ENCODE measurements at places on chromosomes 12 and 14.
A peak's percentile ranks its signal among the peaks of the same experiment; 100 is the strongest.

DNA sequence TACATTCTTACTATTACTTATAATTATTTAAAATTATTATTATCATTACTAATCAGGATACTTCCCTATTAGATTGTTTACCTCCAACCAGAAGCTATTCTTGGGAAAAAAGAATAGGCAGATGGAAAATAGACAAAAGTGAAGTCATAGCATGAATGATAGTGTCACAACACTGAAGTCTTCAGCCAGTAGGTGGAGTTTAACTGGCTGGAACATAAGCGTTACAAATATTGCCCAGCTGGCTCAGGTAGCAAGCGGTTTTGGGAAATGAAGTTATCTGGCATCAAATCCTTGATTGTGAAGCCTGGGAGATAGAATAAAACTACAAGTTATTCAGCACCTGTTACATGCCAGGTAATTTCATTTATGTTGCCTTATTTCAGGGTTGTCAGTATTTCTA lies 762.9 kb downstream of the C12orf50 start:
- peak; percentile 16 for DNase-seq

DNA sequence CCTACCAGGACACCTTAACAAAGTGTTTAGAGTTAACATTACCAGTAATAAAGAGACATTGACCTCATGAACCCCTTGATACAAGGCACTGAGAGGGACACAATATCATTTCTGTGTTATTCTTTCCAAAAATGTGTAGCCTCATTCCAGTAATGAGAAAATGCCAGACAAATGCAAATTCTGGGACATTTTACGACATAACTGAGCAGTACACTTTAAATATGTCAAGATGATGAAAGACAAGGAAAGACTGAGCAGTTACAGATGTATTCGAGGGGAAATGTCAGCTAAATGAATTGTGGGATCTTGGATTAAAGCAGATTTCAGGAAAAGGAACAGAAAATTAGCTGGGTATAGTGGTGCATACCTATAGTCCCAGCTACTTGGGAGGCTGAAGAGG lies 255.6 kb downstream of the ERC1 start:
- no peak for DNase-seq

DNA sequence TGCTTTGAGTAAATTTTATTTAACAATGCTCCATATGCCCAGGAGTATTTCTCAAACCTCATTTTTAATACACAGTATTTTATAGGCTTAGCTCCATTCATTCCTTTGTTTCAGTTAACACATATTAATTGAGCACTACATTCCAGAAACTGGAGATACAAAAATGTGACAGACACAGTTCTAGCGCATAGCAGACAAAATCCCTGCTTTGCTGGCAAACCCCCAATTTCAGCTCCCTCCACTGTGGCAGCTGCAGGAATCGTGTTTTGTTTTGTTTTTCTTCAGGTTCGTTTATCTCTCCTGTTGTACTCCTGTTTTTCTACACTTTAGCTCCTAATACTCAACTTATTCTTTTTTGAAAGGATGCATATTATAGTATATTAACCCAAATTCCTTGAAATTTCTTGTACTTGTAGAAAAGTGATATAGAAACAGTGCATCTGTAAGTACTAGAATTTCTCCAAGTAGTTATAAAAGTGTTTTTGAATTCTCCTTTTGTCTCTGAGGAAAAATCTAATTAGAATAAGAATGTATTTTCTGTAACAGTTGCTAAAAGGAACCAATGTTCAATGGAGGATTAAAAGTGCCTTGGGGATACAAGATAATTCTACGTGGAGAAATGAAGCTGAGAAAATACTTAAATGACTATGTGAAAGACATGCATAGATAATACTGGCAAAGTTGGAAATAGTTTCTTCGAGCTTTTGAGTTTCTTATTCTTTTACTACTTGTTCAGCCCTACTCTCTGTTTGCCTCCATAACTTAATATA lies 6.4 kb upstream of the RAB21 start:
- DNase-seq = no peak

DNA sequence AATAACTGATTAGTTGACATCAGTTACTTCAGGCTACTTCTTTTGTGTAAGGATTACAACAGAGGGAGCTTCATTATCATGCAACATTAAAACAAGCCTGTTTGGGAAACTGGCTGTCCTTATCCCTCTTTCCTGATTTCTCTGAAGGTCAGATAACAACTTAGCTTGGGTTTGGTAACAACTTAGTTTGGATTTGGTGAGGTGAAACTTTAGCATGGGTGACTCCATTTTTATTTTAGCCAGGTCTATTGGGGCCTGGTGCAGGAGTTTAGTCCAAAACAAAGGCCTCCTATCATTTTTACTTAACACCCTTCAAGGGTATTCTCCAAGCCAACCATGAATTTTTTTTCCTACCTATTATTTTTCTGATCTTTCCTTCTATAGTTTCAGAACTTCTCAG lies 1.1 kb upstream of the ZFYVE1 start:
- DNase-seq = no peak

GRCh38 chr12:89783359-89784060 lies 74.9 kb upstream of the ATP2B1 start:
- DNase-seq = no peak

- no peak for DNase-seq
Observed at GRCh38 chr12:65962921-65963861, 138.9 kb downstream of the HMGA2 start.

- DNase-seq = no peak
Observed at GRCh38 chr12:104902125-104902524, 56.0 kb downstream of the SLC41A2 start.

DNA sequence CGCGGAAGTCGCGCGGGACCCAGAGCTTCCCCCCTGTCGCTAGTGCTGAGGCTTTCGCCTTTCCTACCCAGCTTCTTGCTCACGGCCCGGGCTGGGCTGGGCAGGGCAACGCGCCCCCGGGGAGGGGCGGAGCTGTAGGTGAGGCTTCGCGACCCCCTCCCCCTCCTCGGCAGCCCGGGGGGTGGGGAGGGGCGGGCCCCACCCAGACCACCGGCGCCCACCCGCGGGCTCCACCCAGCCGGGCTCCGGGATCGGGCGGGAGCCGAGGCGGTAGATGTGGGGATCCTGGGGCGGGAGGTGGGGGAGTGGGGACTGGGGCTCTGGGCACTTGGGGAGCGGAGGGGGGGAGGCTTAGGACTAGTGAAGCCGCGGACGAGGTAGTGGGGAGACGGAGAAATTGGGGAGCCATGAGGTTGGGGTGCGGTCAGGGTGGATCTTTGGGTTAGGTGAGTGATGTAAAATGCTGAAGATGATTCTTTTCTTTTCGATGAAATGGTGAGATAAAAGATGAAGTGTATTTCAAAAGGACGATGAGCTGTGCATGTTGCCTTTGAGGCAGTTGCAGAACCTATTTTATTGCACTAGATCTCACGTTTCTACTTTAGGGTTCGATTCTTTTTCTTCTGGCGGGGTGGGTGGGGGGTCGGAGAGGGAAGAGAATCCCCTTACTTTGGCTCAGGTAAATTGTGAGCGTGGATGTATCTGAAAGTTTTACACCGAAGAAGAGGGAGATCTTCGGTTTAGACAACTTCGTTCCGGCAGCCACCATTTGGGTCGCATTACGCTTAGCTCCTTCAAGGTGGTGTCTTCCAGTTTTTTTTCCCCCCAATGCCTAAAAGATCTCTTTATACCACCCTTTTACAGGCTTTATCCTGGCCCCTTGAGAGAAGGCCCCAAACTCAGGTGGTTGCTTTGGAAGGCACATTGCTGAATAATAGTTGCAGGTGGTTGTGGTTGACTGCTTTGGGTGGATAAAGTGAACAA lies 619 bp downstream of the ERC1 start:
- peak; percentile 9 for DNase-seq

DNA sequence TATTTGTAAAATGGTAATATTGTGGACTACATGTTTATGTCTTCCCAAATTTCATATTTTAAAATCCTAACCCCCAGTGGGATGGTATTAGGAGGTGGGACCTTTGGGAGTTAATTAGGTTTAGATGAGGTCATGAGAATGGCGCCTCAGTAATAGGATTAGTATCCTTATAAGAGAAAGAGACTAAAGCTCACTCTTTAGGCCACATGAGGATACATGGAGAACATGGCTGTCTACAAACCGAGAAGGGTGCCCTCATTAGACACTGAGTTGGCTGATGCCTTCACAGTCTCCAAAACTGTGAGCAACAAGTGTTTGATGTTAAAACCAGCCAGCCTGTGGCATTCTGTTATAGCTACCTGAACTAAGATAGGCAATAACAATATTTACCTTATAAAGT lies 58.3 kb upstream of the OTOGL start:
- no peak for DNase-seq

DNA sequence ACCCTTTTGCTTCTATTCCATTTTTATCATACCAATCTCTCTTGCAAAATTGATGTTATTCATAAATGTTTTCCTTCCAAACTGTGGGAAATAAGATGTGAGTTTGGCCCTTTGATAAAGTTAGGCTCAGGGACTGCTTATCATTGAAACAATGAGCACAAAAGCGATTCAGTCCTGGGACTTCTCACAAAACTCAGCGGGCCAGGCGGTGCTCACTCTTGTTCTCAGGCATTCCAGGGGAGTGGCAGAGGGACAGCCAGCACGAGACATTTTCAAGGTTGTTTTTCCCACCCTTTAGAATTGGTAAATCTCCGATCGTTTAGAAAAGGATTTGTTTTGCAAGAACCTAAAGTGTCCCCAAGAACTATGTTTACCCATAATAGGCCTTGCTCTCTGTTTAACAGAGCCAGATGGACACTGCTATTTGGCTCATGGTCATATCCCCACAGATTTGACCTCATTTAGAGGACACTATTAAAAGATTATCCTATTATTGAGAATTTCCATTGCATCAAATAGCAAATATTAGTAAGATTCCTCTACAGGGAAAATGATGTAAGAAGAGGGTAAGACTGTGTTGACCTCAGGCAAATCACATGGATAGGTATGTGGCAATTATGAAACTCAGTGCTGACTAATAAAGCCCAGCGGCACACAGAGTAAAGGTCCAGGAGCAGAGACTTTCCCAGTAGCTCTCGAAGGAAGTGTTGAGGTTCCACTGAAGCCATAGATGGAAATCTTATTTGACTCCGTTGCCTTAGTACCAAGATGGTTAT lies 102.7 kb upstream of the USP44 start:
- peak; percentile 94 for DNase-seq

- DNase-seq = no peak
Observed at GRCh38 chr12:104189915-104190555, 25.5 kb upstream of the TXNRD1 start.

DNA sequence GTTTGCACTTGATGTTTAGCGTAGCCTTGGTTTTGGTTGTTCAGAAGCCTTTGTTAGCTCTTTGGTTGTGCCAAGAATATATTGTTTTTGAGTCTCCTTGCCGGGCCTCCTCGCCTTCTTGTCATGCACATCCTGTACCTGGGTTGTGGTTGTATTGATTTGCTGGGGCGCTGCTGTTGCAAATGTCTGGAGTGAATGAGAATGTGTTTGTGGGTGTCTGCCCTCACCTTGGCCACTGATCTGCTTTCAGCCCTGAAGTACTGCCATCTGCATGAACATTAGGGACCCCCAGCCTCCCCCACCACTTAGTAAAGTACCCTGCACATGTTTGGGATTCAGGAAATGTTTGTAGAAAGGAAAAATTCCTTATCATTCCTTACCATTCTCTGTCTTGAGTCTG lies 16.5 kb downstream of the PRKCH start:
- DNase-seq = no peak

DNA sequence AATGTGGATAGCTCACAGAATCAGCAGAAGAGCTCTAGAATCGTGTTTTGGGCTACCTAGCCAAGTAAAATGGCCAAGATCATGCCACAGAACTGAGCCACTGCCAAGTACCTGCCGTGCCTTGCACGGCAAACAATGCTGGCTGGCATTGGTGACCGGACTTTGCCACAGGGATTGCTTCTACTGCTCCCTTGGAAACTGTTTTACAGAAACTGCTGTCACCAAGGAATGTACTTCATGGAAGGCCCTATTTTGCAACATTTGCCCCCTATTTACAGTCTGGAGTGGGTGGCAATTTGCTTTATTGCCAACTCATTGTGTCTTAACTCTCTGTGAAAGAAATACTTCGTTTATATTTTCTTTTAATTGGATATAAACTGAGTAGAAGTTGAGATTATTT lies 49.0 kb downstream of the BORCS5 start:
- DNase-seq = no peak

- peak; percentile 88 for DNase-seq
Observed at GRCh38 chr14:61668282-61668681, 27.0 kb upstream of the HIF1A start.

- no peak for DNase-seq
Observed at GRCh38 chr12:34287437-34287836, 265.1 kb downstream of the ALG10 start.

GRCh38 chr14:39154594-39155189 lies 15.4 kb downstream of the TRAPPC6B start:
- no peak for DNase-seq

- no peak for DNase-seq
Observed at GRCh38 chr12:105595440-105595839, 264.9 kb downstream of the C12orf75 start.

GRCh38 chr12:50621399-50622300 lies 116.9 kb downstream of the DIP2B start:
- DNase-seq = no peak

DNA sequence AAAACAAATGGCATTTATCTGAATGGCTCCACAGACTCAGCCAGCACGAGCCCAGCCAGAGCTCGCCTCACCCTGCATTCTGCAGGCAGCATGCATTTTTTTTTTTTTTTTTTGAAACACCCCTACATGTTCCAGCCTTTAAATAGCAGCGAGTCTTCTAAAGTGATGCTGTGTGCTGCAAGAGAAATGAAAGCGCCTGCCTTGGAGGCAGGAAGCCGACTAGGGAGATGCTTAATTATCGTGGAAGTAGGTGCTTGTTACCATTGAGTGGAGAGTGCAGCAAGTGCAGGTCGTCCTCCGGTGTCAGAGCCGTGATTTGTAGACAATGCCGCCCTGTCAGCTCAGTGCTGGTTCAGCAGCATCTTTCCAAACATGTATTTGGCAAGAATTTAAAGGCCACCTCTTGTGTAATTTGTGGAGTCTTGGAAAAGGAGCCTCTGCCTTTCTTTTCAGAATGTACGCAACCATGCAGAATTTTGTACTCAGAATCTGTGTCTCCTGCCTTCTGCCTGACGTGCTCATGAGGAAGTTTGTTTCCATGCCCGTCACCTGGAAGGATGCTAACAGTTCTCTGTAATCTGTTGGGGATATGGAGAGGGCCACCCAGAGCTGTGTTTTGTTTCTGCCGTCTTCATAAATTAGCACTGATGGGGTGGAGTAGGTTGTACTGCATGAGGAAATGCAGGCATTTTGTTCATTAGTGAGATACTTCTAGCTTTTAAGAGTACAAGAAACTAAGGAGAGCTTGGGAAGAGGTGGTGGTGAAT lies 345.9 kb upstream of the RGS6 start:
- DNase-seq = no peak

DNA sequence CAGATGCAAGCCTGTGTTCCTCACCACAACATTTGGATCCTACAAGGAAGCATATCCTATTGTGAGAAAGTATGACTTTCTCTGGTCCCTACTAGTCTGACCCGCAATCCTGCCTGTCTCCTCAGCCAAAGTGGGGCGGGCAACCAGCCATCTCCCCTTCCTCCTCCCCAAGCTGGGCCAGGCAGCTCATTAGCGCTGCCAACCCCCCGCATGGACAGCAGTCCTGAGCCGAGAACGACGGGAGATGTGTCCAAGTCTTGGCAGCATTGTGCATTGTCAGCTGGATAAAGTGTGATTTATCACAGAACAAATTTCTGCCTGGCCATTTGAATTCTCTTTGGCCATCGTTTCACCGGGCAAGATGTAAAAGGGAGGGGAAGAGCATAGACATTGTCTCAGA lies 139.4 kb downstream of the SLC15A4 start:
- DNase-seq = no peak

Data from bronchial epithelial cell (primary cell).